ENCODE measurements at places on chromosomes 16 and 17.

DNA sequence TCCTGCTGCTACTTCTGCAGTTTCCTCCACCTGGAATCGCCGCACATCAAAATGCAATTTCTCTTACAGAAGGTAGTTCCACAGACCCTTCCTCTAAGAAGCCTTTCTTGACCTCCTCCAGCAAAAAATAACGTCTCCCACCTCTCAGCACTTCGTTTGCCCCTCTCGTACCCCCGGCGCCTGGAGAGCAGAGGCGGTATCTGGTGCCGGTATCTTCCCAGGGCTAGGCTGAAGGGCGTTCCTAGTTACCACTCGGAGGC lies 482 bp downstream of the DCTPP1 start:
- DNase-seq: no peak

GRCh38 chr16:17921357-17921978 lies 415.1 kb downstream of the NPIPA8 start:
- DNase-seq: no peak

DNA sequence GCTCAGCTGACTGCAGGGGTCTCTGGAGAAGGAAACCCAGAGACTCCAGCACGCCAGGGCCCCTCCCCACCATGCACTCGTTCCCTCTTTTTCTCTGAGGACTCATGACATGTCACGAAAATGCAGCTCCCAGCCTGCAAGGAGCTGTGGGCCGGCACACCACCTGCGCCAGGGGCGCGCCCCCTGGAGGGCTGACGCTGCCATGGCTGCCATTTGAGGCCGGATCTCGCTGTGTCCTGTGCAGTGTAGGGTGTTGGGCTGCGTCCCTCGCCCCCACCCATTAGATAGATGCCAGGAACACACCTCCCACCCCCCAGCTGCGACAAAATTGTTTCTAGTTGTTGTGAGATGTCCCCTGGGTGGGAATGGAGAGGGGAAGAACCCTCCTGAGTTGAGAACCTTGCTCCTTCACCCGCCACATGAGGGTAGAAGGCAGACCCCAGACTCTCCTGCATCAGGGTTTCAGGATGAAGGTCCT lies 8.2 kb downstream of the SYNGR2 start:
- no peak for DNase-seq

- no peak for DNase-seq
These were observed 1.5 kb downstream of the IRX5 start for GRCh38 chr16:54932021-54932660.

GRCh38 chr16:30166202-30166902 lies 17.1 kb upstream of the CORO1A start:
- peak; percentile 74 for DNase-seq

DNA sequence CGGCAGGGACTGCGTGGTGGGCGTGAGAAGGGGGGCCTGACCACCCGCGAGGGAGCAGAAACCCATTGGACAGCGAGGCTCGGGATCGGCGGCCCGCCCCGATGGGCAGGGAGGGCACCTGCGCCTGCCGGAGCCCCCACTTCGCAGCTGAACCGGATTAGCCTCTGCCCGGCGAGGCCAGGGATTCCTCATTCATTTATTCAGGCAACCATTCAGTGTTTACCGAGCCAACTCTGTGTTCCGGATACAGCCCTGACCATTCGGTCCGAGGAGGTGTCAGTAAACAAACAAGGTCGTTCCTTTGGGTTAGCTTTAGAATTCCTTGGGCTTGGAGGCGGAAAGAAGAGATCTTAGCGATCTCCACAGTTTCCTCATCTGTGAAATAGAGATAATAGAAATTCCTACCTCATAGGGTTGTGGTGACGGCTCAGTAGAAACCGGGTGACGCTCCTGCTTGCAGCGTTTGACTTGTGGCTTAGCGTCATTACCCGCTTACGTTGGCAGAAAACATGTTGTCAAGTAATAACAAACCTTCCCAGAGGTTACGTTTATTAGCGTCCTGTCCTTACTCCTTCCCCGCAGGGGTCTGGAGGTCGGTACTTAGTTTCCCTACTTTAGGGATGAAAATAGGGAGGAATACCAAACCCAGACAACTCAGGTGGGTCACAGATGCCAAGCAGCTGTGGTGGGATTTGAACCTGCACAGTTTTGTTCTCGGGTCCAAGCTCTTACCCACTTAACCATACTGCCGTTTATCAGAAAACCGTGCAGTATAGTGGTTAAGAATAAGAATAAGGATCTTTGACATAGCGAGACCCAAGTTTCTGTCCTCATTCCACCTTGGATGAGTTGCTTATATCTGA lies 893 bp downstream of the POLR3E start:
- peak; percentile 87 for DNase-seq

DNA sequence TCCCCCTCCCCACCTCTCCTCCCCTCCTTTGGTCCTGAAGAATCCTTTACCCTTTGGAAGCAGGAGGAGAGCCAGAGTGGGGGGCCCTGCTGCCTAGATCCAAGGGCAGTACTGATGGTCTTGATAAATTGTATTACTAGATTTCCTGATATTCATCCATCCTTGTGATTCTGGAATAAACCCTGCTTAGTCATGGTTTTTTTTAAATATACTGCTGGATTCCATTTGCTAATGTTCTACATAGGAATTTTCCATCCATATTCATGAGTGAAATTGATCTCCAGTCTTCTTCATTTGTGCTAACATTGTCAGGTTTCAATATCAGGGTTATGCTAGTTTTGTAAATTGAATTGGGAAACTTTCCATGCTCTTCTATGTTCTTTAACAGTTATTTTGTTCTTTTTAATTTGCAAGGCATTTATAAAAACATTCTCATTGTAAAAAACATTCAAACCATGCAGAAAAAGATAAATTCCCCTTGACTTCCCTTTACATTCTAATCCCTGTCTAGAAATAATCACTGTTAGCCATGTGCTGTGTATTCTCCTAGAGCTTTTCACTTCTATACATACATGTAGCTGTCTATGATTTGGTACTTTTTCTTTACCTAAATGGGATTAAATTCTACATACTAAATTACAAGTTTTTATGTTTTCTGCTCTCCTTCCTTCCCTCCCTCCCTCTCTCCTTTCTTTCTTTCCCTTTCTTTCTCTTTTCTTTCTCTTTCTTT lies 56.7 kb downstream of the CCDC42 start:
- DNase-seq: no peak

- no peak for DNase-seq
These were observed 36.2 kb downstream of the YPEL2 start for GRCh38 chr17:59367657-59368045.

- DNase-seq: no peak
These were observed 4.6 kb upstream of the SLC38A8 start for GRCh38 chr16:84047206-84047605.

DNA sequence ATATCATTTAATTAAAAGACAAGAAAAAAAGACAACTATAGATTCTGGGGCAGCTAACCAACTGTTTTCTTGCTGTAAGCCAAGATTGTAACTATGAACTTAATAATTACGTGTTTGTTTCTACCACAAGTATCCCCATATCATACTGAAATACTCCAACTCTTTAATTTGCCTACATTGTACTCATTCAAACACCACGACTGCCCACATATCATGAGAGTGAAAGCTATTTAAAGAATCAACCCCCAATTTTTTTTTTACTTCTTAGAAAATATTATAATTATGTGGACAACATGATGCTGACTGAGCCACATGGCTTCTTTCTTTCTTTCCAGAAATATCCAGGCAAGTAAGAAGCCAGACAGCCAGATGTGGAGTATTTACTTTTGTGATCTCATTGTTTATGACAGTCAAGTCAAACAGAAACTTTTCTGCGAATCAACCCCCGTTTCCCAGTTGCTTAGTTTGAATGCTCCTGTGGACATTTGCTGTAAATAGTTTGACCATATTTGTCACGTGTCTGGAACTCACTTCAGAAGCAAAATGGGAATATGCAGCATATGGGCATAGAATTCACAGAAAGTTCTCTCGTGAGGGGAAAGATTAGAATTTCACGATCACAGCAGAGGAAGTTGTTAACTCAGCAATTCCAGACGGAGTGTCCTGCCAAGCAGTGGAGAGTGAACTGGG lies 126.8 kb upstream of the PSMD7 start:
- DNase-seq: no peak

GRCh38 chr17:43857957-43858600 lies 11.1 kb downstream of the CD300LG start:
- no peak for DNase-seq

GRCh38 chr17:42743595-42744282 lies 1.1 kb downstream of the EZH1 start:
- DNase-seq: no peak

DNA sequence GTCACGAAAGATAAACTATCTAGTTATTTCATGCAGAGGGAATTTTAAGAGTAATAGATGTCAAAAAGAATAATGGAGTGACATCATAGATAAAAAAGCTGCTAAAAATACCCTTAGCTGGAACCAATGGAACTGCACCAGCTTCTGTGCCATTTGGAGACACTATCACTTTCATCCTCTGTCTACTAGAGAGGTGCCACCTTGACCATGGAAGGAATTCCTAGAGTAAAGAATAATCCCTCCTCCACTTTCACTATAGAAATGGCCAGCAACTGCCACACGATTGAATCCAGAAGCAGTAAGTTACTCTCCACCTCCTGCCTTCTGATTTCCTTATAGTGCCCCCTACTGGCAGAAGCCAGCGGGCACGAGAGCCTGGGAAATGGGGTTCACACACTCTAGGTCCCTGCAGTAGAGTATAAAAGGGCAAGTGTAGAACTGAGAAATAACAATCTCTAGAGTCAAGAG lies 2.8 kb upstream of the ALDH3A2 start:
- DNase-seq: peak; percentile 84
